NCI-H345 (cell line): ENCODE measurements at places on chromosomes 2 and 18.

- DNase-seq = no peak
Observed at GRCh38 chr2:224334726-224335125, 67.2 kb downstream of the FAM124B start.

DNA sequence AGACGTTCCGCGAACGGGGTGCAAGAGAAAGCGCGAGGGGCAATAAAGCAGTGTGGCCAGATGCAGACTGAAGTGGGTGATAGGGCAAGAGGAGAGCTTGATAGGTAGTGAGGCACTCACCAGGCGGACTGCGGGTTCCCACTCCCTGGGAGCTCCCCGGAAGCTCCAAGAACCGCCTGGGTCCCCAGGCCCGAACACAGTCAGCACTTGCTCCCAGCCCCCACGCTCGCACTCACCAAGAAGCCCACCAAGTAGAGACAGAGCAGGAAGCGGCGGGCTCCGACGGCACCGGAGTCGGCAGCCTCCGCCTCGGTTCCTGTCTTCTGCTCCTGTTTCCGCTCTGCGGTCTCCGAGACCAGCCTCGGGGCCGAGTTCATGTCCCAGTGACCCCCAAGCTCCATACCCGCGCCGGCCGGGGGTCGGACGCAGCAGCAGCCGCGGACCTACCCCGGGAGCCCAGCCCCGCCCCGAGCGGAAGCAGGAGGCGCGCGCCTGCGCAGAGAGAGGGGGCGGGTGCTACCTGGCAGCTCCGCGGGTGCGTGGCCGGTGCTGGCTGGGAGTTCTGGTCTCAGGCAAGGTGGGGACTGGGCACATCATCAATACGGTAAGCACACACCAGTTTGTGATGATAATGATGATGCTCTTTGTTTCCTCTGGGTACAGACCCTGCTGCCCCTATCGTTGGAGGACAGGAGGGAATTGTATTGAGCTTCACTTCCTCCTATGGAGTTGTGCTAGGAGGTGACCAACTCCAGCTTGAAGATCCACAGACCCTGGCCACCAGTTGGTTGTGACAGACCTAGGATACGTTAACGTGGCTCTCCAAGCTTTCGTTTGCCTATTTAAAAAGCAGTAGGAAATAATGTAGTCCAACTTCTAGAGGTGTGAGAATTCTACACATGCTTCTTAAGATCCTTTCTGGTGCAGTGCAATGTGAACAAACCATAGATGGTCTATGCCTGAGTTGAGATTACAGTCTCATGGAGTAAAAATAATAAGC, 25.1 kb upstream of the TMEM182 start:
- DNase-seq = peak; percentile 84

GRCh38 chr18:63254716-63255399, 64.7 kb downstream of the BCL2 start:
- no peak for DNase-seq

GRCh38 chr18:38115201-38115600, 549.6 kb upstream of the CELF4 start:
- no peak for DNase-seq

GRCh38 chr2:158009399-158009798, 92.3 kb upstream of the UPP2 start:
- no peak for DNase-seq

DNA sequence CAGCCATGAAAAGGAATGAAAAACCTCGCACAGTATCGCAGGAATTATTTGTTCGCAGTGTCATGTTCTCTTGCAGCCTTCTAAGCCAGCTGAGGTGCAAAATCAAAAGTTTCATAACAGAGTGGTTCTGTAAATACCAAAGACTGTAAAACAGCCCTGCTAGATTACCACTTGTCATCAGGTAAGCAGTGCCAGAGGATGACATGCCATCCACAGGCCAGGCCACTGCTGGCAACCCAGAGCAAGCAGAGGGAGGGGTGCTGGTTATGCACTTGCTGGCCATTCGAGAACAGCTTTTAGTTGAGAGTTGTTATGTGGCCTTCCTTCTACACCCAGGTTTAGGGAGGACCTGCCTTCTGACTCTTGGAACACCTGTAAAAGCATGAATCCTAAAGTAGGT, 114.3 kb upstream of the MGAT5 start:
- no peak for DNase-seq

DNA sequence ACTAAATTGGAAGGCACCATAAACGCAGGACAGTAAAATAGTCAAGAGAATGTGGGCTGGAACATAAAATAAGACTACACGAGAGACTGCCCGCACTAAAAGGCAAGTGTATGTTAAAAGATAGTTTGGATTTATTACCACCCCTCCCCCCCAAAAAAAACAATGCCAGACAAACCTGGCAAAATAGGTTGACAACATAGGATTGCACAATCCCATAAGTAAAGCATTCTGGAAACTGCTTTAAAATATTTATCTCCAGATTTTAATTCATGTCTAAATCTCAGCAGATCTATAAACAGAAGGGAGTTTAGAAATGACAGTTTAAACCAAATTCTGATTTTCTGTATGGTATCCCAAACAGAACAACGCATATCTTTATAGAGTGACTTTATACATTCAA, 455.1 kb downstream of the ERBB4 start:
- no peak for DNase-seq

DNA sequence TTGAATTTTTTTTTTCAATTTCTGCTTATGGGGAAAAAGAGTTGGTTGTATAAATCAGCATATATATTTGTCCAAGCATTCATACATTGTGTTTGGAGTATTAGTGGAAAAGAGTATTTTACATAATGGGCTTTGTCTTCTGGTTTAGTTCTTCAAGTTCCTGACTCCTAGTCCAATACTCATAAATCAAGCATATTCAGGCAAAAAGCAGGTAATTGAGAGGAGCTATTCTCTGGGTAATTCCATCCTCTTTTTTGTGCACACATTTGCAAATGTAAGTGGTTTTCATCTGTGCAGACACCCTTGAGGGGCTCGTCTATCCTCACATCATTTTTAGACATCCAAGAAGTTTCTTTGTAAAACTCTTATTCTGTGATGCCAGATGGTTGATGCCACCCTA, 337.2 kb downstream of the ARHGAP15 start:
- no peak for DNase-seq

GRCh38 chr2:240589375-240589774, 2.8 kb downstream of the CAPN10 start:
- no peak for DNase-seq

- no peak for DNase-seq
Observed at GRCh38 chr2:68206793-68207192, 45.5 kb downstream of the PPP3R1 start.

DNA sequence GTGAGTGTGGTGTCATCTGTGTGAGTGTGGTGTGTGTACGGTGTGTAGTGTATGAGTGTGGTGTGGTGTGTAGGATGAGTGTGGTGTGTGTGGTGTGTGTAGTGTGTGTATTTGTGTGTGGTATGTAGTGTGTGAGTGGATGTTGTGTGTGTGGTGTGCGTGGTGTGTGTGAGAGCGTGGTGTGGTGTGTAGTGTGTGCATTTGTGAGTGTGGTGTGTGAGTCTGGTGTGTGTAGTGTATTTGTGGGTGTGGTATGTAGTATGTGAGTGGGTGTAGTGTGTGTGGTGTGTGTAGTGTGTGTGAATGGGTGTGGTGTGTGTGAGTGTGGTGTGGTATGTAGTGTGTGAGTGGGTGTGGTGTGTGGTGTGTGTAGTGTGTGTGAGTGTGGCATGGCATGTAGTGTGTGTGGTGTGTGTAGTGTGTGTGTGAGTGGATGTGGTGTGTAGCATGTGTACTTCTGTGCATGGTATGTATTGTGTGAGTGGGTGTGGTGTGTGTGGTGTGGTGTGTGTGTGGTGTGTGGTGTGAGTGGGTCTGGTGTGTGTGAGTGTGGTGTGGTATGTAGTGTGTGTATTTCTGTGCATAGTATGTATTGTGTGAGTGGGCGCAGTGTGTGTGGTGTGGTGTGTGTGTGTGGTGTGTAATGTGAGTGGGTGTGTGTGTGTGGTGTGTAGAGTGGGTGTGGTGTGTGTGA, 227.8 kb downstream of the BCL2 start:
- no peak for DNase-seq

- no peak for DNase-seq
Observed at GRCh38 chr18:57649556-57650500, 28.2 kb upstream of the NARS1 start.

DNA sequence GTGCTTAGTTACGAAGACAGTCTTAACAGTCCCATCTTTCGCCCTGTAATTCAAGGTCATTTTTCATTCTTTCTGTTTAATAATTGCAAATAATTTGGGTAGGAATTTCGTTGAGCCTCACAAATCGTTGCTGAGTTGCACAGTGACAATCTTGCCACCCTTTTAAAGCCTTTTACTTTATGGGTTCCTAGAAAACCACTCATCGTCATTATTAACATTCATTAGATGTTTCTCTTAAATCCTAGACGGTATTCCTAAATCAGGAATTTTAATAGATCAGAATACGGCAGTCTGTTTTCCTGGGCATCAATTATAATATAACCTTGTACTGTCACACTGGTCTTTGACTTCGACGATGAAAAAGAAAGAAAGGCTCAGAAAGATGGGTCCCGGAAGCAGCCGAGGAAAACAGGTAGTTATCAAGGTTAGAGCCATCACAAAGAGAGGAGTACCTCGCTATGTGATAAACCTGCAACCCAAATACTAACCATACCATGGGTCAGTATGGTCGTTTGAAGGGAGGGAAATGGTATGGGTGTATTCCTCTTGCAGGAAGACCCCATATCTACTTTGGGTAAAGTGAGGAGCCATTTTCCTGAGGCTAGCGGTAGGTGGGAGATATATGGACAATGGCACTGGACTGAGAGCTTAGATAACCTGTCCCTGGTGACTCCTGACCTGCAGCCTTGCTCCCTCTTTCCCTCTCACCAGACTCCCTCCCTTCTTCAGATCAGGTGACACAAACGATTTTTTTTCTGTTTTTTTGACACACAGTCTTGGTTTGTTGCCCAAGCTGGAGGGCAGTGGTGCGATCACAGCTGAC, 981 bp upstream of the SF3B1 start:
- DNase-seq = no peak

DNA sequence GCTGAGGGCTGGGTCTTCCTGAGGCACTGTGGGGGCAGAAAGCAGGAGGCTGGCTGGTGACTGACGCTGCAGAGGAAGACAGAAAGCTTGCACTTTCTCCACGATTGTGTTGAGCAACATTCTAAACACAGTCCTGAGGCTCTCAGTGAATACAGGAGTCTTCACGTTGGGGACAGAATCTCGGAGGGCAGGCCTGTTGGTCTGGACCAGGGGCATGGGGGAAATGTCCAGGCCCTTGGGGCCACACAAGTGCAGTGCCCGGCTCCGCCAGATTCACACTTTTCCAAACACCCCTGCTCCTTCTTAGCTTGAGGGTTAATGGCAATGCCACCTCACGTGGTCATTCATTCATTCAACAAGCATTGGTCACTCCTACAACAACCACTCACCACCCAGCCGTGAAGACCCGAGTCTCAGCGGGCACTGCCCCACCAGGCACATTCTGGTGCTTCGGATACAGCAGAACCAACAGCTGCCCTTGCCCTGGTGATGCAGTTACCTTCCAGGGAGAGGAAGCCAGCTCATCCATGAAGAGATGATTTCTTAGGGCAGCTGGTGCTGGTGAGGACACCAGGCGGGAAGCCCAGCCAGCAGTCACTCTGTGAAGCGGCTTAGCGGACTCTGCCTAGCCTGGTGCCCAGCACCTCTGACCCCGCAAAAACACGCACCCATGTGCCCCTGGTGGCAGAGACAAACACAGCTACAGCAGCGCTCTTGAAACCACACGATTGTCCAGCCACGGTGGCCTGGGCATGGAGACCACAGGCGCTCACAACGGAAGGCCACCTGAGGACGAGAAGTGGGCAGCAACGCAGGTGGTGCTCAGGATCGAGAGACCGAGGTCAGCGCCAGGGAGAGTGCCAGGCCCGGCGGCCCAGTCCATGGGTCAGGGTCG, 10.9 kb upstream of the GPC1 start:
- no peak for DNase-seq

GRCh38 chr2:145199042-145199441, 679.1 kb upstream of the ZEB2 start:
- peak; percentile 56 for DNase-seq

- no peak for DNase-seq
Observed at GRCh38 chr2:212505586-212505985, 33.0 kb downstream of the ERBB4 start.

DNA sequence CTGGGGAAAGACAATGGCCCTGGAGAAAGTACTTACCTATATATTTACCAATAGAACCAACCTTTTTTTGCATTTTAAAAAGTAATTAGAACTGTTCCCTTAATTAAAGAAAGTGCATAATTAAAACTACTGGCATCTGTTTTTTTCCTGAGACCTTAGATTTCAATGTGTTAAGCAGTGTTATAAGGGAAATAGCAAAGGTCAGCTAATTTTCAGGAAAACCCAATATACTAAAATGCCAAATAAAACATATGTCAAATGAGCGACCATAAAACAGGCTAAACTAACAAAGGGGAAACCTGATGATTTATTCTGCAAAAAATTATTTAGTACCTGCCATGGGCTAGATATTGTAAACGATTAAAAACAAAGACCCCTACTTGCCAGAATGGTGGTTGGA, 223.9 kb upstream of the SESTD1 start:
- no peak for DNase-seq

GRCh38 chr2:175631245-175631623, 370.8 kb downstream of the LNPK start:
- no peak for DNase-seq

DNA sequence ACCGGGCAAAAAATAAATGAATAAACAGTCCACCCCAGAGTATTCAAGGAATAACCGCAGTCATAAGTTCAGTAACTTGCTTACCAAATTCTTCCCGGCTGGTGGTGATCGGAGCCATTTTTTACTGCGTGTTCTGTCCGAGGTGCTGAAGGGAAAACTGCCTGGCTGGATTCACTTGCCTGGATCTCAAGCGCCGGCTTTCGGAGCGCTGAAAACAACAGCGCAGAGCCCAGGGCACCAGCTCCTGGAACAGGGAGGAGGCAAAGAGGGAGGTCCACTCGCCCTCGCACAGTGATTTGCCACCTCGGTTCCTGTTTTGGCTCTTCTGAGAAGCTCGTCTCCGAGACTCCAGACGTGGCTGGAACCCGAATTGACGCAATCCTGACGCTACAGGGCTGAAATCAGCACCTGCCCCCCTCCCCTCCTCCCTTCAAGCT, at the start of gene SYT4:
SYT4 (minus strand) TSS at position 327 of the 437 bp plus-strand sequence; CDS start at position 118, 209 bp downstream.
- DNase-seq = peak; percentile 81
